ENCODE measurements at places on chromosomes 1 and 21.

- no peak for DNase-seq
Observed at GRCh38 chr1:182687361-182687760, 3.0 kb upstream of the RGS8 start.

DNA sequence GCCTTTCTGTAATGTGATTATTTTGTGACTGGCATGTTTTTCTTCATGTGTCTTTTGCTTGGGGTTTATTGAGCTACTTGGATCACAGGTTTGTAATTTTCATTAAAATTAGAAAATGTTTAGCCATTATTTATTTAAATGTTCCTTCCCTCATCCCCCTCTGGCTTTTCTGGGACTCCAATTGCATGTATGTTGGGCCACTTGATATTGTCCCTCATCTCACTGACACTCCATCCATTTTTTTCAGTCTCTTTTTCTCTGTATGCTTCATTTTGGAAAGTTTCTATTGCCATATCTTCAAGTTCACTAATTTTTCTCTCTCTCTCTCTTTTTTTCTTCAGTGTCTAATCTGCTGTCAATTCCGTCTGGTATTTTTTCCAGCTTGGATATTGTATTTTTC is 390.1 kb downstream of the PRDM2 start:
- no peak for DNase-seq

- no peak for DNase-seq
Observed at GRCh38 chr1:201403359-201403758, 4.2 kb upstream of the LAD1 start.

DNA sequence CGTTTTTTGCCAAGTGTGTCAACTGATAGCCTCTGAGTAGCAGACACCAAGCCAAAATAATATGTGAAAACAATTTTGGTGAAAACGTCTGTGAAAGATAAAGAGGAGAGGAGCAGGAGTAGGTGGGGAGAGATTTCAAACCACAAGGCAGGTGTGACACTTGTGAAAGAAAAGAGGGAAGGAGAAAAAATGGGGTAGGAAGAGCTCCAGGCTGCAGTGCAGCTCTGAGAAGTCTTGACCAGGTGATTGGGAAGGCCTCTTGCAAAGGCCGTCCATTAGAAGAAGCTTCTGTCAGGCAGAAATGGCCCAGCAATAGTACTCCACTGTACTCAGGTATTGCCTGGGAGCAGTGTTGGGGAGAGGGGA is 10.6 kb upstream of the RAVER2 start:
- DNase-seq, result no peak

GRCh38 chr1:153539395-153540093 is 1.2 kb downstream of the S100A5 start:
- DNase-seq, result no peak

- no peak for DNase-seq
Observed at GRCh38 chr1:87122243-87122642, 206.4 kb upstream of the LMO4 start.

- DNase-seq, result no peak
Observed at GRCh38 chr21:24852610-24853195, 754.6 kb downstream of the MRPL39 start.

DNA sequence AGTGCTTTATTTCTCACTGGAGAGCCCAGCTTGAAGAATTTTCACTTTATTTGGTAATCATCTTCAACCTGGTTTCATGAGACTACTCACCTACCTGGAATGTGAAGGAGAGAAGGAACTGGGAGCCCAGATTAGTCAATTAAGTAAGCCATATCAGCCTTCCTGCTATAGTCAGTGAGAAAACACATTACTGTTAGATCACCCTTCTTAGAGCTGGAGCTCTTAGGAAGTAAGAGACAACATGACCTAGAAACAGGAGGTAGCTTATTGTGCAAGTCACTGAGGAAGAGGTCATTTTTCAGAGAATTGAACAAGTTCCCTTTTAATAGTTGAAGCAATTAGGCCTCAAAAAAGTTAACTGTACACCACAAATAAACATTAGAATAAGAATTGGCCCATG is 49.2 kb upstream of the TEKT2 start:
- no peak for DNase-seq

DNA sequence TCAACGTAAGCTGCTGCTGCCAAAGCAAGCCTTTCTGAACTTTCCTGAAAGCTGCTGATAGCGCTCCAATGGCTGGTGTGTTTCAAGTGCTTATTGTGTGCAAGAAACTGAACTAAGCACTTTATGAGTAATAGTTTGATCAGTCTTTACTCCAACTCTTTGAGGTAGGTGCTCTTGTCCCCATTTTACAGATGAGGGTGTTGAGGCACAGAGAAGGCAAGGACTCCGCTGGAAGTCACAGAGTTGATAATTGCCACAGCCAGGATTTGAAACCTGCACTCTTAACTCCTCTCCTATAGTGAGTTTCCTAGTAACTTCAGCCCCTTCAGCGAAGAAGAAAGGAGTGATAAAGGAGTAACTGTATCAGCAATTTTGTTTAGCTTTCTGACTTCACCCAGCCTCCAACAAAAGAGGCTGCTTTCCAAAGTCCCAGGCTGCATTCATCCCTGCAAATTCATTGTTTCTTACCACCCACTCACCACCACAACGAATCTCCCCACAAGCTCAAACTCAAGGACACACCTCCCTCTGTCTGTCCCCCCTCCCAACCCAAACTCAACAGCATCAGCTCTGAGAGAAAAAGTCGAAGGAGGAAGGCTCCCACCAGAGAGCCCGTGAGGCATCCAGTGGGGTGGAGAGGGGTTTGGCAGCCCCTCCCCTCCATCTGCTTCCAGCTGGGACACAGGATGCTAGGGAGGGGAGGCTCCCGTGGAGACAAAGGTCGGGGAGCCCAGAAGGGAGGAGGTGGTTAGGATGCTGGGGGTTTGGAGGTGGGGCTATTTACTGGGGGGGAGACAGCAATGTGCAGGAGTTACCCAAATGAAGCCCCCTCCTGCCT is 139.6 kb downstream of the NAV1 start:
- no peak for DNase-seq

DNA sequence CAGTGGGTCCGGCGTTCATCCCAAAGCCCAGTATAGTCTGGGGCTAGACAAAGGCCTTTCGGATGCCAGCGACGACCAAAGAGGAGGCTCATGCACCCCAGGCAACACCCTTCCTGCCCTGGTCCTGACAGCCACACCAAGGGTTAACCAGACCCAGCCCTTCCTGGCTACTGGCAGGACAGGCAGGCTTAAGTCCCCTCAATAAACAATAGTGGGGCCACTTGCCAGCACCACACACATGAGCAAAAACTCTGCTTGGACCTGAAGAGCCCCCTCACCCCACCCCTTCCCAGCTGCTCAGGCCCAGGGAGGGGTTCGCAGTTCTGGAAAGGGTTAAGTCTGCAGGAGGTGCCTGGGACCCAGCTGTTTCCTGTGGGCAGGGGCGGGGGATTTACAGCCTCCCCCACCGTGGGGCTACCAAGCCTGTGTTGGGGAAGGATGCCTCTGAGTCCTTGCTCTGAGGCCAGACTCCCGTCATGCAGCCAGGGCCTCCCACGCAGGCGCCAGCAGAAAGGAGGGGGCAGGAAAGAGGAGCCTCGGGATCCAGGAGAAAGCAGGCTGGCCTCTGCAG is 18.2 kb downstream of the PHLDA3 start:
- no peak for DNase-seq

- DNase-seq, result no peak
Observed at GRCh38 chr1:53127546-53127945, 14.9 kb downstream of the SLC1A7 start.

GRCh38 chr1:58857680-58858673 is 74.1 kb upstream of the JUN start:
- DNase-seq, result no peak

DNA sequence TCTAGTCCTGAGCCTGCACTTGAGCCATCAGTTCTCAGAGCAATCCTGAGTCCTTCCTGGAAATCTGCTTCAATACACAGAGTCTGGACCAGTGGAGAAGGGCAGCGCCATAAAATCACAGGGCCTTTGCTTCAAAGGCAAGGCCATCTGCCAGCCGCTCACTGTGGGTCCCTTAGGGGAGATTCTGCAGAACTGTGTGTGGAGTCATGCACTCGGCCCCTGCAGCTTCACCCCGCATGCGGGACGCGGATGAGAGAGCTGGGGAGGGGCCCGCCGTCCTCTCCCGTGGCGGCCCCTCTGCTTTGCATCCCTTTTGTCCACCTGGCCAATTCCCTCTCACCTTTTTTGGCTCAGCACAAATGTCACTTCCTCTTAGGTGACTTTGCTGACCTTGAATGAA is 311.2 kb upstream of the VAMP3 start:
- no peak for DNase-seq

GRCh38 chr1:31522556-31522845 is 53.8 kb upstream of the TINAGL1 start:
- DNase-seq, result no peak

GRCh38 chr21:15252431-15252830 is 187.6 kb upstream of the NRIP1 start:
- no peak for DNase-seq

DNA sequence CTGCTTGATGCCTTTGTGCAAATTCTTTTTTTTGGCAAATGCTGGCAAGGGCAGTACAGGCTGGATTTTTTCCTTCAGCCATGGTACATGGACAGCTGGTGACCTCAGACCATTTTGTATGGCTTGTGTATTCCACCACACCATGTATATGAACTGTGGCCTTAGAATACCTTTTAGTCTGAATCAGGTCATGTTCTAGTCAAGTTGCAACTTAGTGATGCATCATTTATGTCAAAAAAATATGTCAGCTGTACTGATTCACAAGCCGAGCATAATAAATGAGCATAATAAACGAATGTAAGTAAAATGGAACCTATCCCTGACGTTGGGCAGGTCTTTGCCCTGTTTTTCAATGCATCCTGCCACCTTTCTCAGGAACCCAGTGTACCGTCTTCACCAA is 219.7 kb upstream of the RUNX1 start:
- no peak for DNase-seq

GRCh38 chr1:224588515-224588914 is 27.6 kb upstream of the CNIH3 start:
- DNase-seq, result no peak

DNA sequence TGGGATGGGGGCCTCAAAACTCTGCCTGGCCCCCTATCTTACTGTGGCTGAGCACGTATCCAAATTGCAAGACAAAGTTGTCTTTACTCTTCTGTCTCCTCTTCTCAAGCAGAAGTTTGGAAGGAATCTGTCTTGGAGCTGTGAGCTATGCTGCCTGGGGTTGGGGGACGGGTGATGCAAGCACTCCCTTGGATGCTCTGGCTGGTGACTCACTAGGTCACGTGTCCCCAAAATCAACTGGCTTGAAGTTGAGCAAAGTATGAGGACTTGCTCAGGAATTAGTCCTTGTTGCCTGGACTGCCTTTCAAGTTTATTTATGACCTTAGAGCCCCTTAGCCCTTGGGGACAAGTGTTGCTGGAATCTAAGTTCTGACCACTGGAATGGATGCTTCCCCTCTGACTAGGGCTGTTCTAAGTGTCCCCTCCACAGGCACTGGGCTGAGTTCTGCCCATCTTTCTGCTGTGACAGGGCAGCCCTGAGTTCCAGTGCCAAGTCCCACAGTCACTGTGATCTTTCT is 269.5 kb downstream of the HHAT start:
- no peak for DNase-seq

DNA sequence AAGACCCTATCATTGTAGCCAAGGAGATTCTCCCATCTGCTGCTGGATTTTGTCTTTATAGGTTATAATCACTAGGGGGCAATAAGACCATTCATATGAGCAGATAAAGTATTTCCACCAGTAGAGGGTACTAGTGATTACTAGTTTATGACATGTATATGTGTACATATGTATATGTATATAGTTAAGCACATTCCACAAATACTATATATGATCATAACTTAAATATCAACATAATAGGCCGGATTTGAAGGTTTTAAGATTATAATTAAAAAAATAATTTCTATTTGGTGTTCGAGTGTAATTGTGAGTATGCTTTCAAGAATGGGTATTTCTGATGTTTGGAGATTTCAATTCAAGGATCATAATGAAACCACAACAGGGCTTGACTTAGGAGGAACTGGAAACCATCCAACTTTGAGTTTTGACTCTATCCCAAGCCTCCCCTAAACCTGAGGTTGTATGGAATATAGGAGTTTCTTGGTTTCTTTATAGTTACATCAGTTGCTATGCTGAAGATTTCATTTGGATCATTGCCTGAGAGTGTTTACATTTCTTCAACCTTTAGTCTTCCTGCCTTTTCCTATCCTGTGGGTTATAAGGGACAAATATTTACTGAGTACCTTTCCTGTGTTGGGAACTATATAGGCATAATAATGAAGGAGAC is 16.9 kb downstream of the TCEANC2 start:
- peak; percentile 80 for DNase-seq

DNA sequence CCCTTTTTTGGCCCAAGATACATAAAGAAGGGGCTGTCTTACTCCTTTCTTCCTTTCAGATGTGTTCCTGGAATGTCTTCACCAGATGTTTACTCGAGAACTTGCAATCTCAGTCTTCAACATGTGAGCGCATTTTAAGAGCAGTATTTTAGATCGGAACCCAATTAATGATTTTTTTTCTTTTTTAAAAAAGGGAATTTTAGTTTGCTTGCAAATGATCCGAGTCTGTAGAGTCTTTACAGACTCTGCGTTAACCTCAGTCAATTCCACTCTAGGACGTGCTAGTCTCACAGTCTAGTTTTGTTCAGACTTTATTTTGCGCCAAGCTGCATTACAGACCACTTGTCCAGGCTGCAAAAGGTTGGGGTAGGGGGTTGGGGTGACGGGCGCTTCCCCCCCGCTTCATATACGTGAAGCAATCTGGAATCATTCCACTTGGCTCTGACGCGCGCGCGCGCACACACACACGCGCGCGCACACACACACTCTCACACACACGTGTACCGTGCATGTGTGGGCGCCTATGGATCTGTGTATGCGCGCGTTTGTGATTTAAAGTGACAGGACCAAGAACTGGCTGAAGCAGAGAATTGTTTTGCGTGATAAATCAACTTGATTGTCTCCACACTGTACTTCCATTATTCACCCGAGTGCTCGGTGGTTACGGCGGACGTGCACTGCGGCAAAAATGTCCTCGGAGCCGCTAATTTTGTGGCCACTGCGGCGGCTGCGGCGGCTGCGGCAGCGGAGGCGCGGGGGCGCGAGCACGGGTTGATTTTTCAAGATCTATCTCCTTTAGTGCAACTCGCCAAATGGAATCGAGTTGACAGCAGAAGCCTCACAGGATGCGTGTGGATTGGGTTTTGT is 25.6 kb upstream of the NFIA start:
- peak; percentile 66 for DNase-seq

DNA sequence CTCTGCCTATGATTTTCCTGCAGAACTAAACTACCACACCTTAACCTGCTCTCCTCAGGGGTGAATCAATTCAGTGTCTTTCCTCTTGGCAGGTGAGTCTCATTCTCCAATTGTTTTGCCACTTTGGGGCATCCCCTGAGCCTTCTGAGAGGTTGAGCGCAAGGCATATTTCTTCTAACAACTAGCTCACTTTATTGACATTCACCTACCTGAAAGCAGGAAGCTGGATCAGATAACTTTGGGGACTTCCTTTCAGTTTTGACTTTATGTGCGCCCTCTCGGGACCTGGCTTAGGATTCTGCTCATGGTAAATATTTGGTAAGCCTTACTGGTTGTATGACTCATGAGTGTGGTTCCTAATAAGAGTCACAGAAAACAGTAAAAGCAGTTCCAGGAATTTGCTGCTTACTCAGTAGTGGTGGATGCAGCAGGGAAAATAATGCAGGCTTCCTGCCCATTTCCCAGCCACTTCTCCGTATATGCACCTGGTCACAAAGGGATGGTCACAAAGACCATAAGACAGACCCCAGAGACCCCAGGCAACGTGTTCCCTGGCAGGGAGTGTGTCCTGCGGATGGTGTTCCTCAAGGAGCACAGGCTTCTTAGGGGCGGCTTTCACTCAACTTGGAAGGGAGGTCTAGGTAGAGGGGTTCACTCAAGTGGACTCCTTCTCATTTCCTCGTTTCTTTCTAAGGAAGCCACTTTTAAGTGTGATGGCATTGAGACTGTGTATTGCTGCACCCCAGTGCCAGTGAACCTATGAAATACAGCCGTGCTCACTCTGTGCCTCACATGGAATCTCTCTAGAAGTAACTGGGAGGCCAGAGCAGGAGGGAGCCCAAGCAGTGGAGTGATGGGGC is 22.0 kb upstream of the BATF3 start:
- no peak for DNase-seq
